ENCODE measurements at places on chromosomes 12 and 14. TPM values are rescaled to one million over a fixed set of nuclear protein-coding genes. Genes with fewer than 3 reads are reported as not detected.

- no peak for DNase-seq
Observed at GRCh38 chr12:12017798-12018197, 52.9 kb upstream of the BCL2L14 start.

DNA sequence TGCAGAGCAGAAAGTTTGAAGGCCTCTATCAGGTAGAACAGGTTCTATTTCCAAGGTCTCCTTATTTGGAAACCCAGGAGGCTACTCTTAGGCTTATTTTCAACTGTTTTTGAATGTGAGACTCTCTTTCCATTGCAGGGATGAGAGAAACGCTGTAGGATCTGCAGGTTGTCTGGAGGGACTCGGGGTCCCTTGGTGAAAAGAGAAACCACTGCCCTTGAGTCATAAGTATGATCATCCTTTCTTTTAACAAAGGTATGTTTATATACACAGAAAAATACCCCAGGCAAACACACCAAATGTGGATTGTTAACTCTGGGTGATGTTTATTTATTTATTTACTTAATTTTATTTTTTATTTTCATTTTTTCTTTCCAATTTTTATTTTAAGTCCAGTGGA lies 57.8 kb upstream of the MAX start:
- no peak for DNase-seq

BDKRB1 gene
- not detected for total RNA-seq

WIF1 gene
- not detected for total RNA-seq

DIO2 gene
- 6.4 TPM for total RNA-seq

DNA sequence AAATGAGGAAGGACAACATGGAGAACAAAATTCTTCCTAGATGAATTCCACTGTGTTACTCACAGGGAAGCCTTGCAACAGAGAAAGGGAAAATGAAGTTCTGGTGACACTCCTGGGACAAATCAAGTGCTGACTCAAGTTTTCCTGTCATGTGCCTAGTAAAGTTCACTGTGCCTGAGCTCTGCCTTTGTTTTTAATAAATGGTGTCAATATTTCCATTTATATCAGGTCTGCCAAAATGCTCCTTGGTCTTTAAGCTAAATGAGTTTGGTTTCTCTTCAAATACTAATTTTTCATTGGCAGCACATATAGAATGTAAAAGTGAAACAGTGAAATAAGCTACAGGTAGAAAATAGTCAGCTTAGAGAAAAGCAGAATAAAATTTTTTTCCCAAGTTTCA lies 33.0 kb downstream of the HIGD1C start:
- no peak for DNase-seq

LTB4R gene
- 1.8 TPM for total RNA-seq

DNA sequence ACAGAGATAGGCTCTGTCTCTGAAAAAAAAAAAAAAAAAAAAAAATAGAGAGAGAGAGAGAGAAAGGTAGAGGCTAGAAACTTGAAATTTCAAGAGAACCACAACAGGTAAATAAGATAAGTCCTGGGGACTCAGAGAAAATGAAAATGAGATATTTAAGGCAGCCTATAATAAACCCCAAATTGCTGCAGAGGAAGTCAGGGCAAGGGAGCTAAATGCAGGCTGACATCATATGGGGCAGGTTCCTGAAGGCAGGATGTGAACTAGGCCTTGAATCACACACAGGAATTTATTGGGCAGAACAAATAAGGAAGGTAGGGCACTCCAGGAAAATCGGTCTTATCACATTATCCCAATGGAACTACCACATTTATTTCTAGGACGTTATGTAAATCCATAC lies 54.9 kb upstream of the NUDT4 start:
- no peak for DNase-seq

ADSS1 gene
- 218 TPM for total RNA-seq
